MG63 (cell line): ENCODE measurements at places on chromosomes 6 and 20.

DNA sequence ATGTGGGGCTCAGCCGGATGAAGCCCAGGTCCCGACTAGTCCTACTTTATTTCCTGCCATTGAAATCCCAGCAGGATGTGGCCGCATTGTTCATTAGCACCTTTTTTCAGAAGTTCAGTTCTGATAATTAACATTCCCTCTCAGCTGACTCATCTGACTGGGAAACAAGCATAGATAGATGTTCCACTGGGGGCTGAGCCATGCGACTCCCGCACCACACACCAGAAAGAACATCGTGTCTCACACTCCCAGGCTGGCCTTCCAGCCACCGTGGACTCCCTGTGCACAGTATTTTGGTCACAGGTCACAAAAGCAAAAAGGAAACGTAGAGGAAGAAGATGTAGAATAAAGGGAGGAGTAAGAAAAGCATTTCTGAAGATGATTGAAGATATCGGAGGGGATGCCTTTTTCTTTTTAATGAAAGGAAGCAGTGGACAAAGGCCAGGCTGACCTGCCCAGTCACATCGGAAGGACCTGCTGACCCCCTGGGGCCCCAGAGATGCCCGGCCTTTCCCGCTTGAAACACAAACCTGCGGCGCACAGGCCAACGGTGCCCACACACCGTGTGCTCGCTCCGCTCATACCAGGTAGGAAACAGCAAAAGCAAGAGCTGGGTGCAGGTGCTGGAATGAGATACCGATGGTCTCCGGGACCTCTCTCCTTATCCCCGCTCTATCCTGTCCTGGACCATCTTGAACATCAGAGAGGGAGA is 11.8 kb downstream of the RPS6KA2 start:
- no peak for DNase-seq

DNA sequence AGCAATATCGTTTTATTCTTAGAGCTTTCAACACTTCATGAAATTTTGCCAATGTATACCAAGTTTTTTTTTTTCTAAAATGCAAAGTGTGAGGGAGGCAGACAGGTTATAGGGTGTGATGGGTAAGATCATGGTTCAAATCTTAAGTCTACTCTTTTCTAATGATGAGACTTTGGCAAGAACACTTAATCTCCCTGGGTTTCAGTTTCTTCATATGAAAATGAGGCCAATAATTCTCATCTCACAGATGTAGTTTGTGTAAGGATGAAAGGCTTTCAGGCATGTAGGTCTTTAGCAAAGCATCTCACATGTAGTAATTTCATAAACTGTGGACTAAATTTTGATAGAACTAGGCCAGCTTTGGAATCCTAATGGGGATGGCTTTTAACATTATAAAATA is 457.1 kb downstream of the QKI start:
- no peak for DNase-seq

DNA sequence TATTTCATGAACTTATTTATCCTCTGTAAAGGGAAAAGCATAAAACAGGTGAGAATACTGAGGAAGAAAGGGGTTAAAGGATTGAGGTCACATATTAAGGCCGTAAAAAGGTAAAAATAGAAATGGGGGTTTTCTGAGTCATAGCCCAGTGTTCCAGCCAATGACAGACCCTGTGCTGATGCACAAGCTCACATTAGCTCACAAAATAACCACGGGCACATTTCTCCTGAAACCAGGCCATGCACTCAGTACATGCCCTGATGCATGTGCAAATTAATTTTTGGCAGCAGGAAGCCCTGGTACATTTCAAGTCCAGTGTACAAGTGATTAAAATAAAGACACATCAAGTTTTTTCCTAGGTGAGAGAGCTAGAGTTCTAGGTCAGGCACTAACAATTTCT is 194.4 kb downstream of the TMEM200A start:
- DNase-seq = no peak

- DNase-seq = no peak
Measured at GRCh38 chr6:110456694-110457093, 19.7 kb downstream of the SLC22A16 start.

DNA sequence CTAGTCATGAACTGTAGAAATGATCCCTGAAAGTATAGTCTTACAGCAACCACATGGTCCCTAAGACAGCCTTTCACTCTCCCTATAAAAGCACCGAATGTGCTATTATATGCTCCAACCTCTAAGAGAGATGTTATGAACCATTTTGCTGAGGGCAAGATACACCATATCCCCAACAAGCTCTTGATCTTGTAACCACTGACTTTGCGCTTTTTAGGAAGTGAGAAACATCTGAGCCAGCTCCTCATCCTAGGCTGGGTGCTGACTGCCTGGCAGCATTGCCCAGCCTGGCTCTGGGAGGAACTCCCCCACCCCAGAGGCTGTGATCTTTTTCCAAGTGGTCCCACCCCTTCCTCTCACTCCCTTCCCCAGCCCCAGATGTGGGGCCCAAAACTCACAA is 3.1 kb upstream of the EMILIN3 start:
- no peak for DNase-seq

DNA sequence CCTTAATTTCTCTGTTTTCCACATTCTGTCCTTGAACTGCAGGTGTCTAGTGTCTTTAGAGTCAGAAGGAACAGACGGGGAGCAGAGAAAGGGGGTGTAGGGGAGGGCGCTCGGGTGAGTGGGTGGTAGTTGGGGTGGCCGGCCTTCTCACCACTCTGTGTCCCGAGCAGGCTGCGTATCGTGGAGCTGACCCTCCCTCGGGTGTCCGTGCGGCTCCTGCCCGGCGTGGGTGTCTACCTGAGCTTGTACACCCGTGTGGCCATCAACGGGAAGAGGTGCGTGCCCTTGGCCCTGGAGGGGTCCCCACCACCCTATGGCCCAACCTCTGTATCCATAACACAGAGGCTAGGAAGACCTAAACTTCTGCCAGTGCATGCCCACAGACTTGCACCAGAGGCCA is 5.3 kb downstream of the BPIFB4 start:
- DNase-seq = no peak

DNA sequence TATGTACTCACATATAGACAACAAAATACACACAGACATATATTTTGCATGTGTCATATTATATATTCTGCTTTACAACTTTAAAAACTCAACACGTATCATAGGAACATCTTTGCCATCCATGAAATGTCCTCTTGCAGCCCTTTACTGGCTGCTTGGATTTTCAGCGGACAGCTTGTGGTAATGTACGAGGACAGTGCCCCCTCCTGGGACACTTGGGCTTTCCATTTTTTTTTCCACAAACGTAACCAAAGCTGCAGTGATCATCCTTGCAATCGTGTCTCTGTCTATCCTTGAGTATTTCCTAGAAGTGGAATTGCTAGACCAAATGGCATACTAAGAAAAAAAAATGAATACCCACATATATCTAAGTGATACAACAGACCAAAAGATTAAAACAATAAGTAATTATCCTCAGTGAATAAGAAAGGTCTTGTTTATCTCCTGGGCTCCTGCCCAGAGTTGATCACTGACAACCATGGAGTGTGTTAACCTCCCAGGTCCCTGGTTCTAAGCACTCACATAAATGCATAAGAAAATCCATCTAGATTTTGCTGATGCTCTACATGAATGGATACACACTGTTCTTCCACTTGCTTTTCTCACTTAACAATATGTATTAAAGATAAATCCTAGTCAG is 18.1 kb downstream of the BPI start:
- peak; percentile 38 for DNase-seq

DNA sequence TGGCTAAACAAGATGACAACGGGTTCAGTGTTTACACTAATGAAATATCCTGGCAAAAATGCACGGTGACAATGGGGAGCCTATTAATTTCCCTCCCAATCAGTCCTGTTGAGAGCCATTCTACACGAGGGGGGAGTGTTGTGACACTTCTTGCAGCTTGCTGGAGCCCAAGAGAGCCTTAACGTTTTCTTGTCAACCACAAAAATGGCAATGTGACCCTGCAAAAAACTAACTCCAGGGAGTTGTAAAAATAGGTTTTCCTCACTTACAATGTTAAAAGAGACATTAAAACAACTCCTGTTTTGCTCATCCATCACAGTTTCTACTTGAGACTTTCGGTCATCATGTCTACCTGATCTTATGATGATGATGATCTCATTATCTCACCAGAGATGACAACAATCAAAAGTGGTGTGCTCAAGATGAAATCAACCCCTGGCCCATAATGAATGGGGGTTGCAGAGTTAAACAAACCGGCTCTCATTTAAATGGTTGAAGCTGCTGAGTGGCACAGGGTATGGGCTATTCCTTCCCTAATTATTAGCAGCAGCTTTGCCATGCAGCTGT is 57.9 kb downstream of the GJA10 start:
- DNase-seq = no peak

- peak; percentile 18 for DNase-seq
Measured at GRCh38 chr20:10090588-10091166, 55.9 kb downstream of the ANKEF1 start.

GRCh38 chr6:30707281-30707850 is 9.7 kb downstream of the MDC1 start:
- no peak for DNase-seq

- DNase-seq = no peak
Measured at GRCh38 chr6:6392214-6393068, 72.0 kb upstream of the F13A1 start.

GRCh38 chr6:139354189-139354588 is 20.3 kb downstream of the CITED2 start:
- no peak for DNase-seq

- no peak for DNase-seq
Measured at GRCh38 chr6:11589261-11589660, 51.7 kb downstream of the TMEM170B start.

DNA sequence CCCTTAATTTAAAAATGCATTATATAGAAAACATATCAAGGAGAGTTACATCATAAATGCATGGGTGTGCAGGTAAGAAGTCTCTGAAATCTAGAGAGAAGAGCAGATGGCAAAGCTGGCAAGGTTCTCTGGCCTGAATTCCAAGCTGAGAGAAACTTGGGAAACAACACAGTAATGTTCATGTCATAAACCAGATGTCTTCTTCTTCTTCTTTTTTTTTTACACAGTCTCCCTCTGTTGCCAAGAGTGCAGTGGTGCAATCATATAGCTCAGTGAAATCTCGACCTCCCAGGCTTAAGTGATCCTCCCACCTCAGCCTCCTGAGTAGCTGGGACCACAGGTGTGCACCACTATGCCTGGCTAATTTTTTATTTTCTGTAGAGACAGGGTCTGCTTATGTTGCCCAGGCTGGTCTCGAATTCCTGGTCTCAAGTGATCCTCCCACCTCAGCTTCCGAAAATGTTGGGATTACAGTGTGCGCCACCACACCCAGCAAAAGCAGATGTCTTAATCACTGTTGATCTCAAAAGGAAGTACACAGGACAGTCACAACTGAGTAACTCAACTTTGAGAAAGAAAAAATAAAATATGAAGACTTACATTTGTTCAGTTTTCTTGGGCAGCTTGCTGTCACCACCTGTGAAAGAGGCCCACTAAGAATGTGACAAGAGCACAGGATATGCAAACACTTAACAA is 77.3 kb downstream of the DNAAF9 start:
- DNase-seq = no peak

DNA sequence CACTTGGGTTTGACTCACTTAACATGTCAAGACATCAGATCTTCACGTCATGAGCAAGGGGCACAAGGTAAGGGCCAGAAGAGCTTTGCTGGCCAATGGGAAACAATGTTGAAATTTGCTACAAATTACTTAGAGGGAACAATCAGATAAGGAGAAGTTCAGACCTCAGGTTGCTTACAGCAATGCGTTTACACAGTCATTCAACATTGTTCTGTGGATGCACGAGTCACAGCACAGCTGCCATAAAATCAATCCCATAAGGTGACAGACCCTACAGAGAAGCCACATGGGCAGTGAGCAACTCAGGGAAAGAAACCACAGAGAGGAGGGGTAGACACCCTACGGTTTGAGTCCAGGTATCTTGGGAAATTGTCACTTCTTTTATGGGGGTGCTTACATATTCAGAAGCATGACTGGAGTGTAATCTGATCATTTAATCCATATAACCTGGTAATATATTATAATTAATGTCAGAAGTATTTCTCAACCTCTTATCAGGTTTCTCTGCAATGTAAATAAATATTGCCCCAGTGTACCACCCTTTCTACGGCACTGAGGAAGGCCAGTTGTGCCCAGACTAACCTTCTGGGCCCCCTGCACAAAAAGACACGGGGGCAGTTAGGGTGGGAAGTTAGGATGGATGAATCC is 2.3 kb upstream of the SLC22A2 start:
- DNase-seq = no peak

GRCh38 chr20:61222699-61223098 is 29.4 kb upstream of the CDH4 start:
- no peak for DNase-seq

GRCh38 chr20:42708266-42708665 is 481.4 kb downstream of the PTPRT start:
- DNase-seq = no peak

DNA sequence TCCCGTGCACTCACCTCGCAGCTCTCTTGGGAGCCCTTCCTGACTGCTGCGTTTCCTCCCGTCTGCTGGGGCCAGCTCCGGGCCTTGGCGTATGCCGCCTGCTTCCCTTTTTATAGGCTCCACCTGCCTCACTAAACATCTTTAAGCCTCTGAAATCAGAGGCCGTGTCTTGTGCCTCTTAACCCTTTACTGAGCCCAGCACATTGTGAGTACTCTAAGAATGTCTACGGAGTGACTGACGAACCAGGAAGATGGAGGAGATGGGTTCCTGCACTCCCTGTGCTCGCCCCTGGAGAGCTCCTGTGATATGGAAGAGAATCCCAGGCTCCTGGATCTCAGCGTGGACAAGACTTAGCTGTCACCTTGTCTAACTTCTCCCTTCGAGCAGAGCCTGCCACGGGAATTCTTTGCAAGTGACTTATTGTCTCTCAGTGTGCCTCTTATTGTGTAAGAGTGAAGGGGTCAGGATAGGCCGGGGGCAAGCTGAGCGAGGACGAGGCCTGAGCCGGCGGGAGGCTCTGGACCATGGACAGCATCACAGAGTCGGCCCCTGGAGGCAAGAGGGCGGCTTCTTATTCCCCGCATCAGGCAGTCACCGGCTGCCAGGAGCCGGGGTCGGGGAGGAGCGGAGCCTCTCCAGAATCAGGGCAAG is 70.9 kb upstream of the CCDC167 start:
- no peak for DNase-seq

GRCh38 chr6:137901454-137901853 is 34.4 kb downstream of the TNFAIP3 start:
- no peak for DNase-seq

- DNase-seq = no peak
Measured at GRCh38 chr6:128461501-128461900, 58.9 kb downstream of the PTPRK start.

GRCh38 chr6:35318196-35319171 is 20.9 kb downstream of the DEF6 start:
- peak; percentile 83 for DNase-seq

- no peak for DNase-seq
Measured at GRCh38 chr6:4567141-4567540, 209.1 kb upstream of the CDYL start.
